ENCODE measurements at places on chromosomes 12 and 14.

DNA sequence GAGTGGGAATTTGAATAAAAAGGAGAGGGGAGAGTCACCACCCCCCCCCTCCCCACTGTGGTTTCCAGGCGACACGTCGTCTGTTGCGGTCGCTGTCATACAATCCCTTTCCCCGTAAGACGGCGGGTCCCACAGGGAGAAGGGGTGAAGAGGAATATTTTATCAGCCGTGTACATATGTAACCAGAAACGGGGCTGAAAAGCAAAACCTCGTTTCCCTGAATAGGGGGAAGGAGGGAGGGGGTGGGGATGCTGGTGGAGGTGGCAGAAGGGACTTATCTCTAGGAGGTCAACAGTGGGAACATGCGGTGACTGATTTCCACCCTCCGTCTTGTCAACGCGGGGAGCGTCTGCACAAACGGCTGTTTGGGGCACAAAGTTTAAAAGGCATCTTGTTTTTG lies 171.4 kb downstream of the RBM19 start:
- DNase-seq = no peak

DNA sequence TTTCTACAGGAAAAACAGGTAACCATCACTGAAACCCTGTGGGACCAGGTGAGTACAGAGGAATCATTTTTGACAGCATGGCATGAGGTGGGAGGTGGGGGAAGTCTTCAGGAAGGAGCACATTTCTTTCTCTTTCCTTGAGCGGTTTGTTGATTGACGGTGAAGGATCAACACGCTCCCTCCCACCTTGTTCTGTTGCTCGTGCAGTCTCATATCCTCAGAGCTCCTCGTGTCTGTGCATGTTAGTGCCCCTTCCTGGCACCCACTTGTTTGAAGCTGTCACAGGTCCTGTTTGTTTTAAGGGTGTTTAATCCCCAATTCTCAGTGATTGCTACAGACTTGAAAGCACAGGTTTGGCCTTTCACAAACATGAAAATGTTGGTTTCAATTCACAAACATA lies 4.4 kb downstream of the C12orf54 start:
- no peak for DNase-seq

- DNase-seq = no peak
Measured at GRCh38 chr12:111636209-111636945, 37.3 kb upstream of the ATXN2 start.

DNA sequence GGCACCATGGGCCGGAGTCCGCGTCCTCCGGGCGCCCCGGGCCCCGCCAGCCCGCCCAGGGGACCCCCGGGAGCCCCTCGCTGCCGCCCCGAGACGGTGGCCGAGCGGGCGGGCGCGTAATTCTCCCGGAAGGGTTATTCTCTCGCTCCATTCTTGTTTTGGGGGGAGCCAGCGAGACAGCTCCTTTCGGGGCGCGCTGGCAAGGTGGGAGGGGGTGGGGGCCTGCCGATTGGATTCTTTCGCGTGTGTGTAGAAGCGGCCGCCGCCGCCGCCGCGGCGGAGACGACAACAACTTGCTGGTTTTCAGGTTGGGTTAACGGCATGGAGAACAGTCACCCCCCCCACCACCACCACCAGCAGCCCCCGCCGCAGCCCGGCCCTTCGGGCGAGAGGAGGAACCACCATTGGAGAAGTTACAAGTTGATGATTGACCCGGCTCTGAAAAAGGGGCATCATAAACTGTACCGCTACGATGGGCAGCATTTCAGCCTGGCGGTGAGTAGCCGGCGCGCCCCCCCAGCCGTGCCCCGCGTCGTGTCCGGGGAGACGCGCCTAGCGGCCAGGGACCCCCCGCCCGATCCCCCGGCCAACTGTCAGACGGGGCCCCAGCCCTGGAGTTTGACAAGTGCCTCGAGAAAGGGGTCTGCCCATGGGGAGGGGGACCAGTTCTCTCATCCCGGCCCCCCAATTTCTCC lies 755 bp downstream of the SETD1B start:
- DNase-seq = peak; percentile 44

- DNase-seq = peak; percentile 78
Measured at GRCh38 chr14:52553671-52554575, 1.3 kb downstream of the GPR137C start.

GRCh38 chr12:109640961-109641360 lies 67.4 kb downstream of the MVK start:
- no peak for DNase-seq

- no peak for DNase-seq
Measured at GRCh38 chr12:109433618-109434017, 43.5 kb downstream of the KCTD10 start.

- peak; percentile 62 for DNase-seq
Measured at GRCh38 chr12:54411391-54412241, 7.5 kb downstream of the ITGA5 start.

DNA sequence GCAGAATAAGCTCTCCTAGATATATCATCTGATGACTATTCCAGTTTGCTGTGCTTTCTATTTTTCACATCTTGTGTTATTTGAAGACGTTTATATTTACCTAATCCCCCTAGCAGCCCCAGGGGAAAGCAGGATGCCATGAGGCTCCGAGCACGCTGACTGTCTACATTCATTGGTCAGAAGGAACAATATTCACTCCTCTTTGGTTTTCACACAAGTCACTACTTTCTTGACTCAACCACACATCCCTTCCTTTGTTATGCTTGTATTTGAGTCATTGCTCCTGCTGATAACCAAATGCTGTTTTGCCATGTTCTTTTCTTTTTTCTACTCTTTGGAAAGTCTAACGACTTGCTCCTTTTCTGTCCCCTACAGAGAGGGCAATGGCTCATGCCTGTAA lies 86.5 kb upstream of the SLC38A2 start:
- DNase-seq = peak; percentile 19

- DNase-seq = no peak
Measured at GRCh38 chr14:58243790-58244555, 670 bp upstream of the PSMA3 start.

DNA sequence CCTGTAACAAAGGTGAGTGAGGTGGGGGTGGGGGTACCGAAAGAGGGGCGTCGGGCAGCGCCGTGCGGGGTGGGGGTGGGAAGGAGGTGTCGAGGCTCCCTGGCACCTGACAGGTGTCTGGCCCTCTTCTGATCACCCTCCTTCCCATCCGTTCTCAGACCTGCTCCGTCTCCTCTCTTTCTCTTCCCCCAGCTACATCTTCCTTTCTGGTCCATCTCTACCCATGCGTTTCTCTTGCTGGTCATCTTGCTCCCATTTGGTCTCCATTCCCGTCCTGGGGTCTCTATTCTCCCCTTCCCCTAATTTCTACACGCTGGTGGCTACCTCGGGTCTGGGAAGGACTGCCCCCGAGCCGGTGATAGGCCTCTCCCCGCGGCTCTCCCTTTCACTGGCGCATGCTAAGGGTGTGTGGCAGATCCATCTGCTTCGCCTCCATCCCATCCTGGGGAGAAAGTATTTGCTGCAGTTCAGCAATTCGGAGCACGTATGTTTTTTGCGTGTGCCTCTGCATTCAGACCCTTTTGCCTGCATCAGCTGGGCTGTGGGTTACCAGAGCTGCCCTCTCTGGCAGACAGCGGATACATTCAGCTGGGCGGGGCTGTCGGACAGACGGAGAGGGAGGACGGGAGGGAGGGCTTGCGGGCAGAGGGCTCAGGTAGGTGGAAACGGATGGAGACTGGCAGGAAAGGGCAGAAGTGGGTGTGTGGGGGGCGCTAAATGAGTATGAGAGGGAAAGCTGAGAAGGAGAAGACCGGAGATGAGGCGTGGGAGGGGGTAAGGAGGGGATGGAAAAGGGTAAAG lies 730 bp downstream of the CLSTN3 start:
- DNase-seq = peak; percentile 43

DNA sequence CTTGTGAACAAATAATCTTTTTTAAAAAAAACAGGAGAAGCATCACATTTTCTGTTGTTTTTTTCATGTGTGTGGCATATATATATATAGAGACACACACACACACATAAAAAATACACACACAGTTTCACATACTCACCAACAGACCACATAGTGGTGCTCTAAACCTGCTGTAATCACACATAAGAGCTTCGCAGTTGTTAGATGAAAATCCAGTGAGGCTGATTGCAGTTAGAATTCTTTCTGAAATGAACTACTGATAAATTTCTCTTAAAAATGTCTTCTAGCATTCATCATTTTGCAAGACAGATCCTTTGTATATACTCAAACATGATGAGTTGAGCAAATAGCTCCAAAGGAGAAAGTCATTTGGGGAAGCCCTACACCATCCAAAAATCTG lies 434.3 kb upstream of the STXBP6 start:
- no peak for DNase-seq

DNA sequence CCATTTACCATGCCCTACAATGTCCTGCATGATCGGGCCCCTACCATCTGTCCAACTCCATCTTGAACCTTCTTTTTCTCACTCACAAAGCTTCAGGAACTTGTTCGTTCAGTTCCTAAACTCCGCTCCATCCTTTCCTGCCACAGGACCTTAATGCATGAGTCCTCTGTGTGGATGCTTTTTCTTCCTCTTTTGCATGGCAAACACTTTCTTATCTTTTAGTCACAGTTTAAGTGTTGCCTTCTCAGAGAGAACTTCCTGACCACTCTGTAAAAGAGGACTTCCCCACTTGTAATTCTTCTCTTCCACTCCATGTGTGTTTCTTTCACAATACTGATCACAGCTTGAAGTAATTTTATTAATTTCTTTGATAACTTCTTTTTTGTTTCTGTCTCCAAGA lies 54.4 kb upstream of the ETV6 start:
- no peak for DNase-seq

DNA sequence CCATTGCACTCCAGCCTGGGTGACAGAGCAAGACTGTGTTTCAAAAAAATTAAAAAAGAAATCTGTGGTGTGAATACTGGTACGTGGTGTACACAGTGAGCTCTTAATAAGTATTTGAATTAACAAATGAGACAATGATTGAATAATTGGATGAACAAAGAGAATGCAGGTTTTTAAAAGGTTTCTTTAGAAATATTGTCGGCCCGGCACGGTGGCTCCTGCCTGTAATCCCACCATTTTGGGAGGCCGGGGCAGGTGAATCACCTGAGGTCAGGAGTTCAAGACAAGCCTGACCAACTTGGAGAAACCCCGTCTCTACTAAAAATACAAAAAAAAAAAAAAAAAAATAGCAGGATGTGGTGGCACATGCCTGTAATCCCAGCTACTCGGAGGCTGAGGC lies 6.6 kb downstream of the HIF1A start:
- DNase-seq = no peak

DNA sequence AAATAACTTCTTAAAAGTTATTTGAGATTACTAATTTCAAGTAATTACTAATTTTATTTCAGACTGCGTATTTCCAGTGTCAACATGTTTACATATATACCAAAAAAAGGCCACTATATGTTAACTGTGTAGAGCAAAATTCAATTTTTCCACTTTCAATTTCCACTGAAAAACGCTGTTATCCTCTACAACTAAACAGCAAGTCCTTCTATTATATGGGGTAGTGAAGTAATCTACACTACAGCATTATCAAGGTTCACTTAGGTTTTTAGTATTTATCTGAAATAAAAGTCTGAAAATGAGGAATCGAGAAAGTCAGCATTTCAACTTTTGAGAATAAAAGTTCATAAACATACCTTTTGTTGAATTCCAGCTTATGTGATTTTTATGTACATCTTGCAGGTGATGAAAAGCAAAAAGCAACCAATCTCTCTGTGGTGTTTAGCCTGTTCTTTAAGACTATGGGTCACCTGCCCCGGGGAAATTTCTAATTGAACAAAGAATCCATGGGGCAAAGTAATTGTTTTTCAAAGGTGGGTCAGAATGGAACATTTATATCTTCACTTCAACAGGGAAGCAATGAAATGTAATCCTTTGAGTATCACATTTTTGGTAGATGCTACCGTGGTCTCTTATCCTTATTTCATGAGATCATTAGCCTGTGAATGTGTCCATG lies 3.3 kb downstream of the BTG1 start:
- no peak for DNase-seq

- DNase-seq = no peak
Measured at GRCh38 chr12:128140551-128140950, 126.4 kb upstream of the TMEM132C start.

GRCh38 chr14:55892906-55893305 lies 225.3 kb upstream of the PELI2 start:
- DNase-seq = no peak

GRCh38 chr14:52380294-52380693 lies 66.2 kb downstream of the PTGER2 start:
- DNase-seq = no peak

- no peak for DNase-seq
Measured at GRCh38 chr14:77044783-77045237, 16.3 kb upstream of the IRF2BPL start.

GRCh38 chr12:5085896-5086295 lies 42.2 kb downstream of the KCNA5 start:
- no peak for DNase-seq

GRCh38 chr12:66176105-66176900 lies 6.5 kb upstream of the TMBIM4 start:
- DNase-seq = no peak

- DNase-seq = no peak
Measured at GRCh38 chr14:81710232-81710845, 176.7 kb upstream of the SEL1L start.
